Stimulated activated CD8-positive, alpha-beta memory T cell treated with anti-CD3 and anti-CD28 coated beads, Interleukin-4, amount 100 ng/mL, for 24 hours (primary cell): ENCODE measurements at places on chromosomes 13 and 19.

DNA sequence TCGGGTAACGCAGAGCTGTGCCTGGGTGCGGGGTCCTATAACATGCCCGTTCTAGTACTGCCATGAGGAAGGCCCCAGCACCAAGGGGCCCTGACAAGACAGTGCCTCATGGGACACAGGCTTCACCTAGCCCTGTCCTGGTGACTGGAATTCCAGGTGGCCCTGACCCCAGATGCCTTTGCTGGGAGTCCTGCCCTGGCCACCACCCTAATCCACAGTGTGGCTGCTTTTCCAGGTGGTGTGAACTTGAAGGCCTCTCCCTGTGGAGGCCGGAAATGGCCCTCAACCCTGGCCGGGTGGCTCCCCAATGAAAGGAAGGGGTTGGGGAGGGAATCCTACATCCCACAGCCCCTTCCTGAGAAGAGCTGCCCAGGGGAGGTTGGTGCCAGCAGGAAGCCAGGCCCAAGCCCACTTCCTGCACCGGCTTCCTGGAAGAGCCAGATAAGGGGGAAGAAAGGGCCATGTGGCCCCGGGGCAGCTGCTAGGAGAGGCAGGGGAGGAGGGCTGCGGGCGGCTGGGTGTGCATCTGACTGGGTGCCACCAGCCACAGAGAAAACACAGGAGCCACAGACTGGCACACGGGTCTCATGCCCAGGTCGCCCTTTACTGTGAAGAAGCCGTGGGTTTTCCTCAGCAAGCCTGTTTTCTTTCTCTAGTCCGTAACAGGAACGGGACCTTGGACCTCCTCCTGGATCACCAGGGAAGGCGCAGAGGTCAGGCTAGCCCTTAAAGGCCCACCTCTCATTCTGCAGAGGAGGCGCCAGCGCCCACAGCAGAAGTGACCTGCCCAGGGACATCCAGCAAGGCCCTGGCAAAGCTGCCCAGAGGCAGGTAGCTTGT lies 4.7 kb downstream of the LSM4 start:
- DNase-seq, result no peak

GRCh38 chr13:112341976-112342735 lies 34.0 kb upstream of the SPACA7 start:
- no peak for DNase-seq

DNA sequence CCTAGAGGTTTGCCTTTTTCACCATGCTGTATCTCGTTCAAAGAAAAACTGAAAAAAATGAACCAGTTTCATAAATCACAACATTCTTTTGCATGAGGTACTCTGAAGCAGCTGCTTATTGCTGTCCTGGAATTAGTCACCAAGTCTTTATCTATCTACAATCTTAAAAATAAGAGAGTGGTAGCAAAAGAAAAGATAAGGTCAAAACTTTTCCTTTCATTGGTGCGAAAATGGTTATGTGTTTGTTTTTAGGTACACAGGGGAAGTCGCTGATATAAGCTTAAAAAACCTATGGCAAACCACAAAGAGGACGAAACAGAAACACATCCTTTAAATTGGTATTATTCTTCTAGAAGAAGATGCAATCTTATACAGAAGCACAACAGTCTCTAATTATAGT lies 20.7 kb downstream of the OBI1 start:
- DNase-seq, result no peak

- DNase-seq, result no peak
Observed at GRCh38 chr19:4380254-4380727, 20.1 kb downstream of the SH3GL1 start.

- DNase-seq, result no peak
Observed at GRCh38 chr19:48836089-48837017, at the start of gene HSD17B14. Gene HSD17B14, minus strand, starts transcription at chr19:48836491. Its CDS starts 80 bp downstream, at chr19:48836411.

- DNase-seq, result no peak
Observed at GRCh38 chr13:62687732-62688131, 1272.1 kb upstream of the PCDH20 start.

DNA sequence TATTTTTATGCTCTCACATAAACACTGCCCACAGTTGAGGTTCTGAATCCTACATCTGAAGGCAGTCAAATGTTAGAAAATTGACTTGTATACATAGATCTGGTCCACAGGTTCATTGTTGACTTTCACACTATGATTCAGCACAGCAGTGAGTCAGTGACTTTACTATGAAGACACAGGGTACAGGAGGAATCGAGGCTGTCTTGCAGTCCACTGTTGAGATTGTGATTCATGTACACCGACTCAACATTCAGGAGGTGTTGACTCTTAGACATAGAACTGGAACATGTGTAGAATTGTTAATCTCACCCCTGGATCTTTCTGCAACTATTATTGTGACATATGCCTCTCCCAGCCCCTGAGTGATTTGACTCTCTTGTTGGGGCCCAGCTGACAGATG lies 74.3 kb upstream of the ZNF43 start:
- DNase-seq, result no peak

- no peak for DNase-seq
Observed at GRCh38 chr19:1736927-1737326, 16.4 kb upstream of the ONECUT3 start.

GRCh38 chr19:39377373-39378362 lies 13.2 kb downstream of the PAF1 start:
- no peak for DNase-seq

DNA sequence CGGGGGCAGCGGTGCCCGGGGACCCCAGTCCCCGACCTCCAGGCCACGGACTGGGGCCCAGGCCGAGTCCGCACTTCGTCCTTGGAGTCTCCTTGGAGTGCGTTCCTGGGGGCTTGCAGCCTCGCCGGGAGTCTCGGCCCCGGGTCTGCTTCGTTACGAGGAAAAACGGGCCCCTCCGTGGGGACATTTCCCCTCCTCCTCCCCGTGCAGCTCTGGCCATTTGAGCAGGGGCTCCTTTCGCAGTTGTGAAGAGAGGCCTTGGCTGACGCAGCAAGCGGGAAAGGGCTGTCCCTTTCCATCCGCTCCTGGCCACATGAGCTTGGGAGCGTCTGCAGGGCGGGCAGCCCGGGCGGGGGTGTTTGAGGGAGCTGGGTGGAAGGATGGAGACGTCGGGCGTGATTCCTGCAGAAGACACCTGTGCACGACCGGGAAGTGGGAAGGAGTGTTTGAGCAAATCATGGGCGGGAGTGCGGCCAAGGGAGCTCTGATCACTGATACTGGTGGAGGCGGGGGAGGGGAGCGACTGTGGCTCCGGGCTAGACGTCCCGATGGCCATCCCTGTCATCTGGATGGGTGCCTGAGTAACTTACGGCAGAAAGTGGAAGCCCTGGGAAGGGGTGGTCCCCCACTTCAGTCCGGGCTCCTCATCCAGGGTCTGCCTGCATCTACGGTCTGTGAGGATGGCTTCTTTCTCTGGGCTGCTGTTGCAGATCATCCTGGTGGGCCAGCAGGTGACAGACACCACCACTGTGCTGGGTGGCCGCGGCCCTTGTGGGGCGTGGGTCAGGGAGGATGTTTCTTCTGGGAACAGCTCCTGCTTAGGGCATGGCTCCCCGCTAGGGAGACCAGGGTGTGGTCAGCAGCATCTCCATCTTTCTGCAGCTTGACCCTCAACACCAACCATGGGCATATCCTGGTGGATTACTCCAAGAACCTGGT lies 736 bp downstream of the GPI start:
- no peak for DNase-seq

DNA sequence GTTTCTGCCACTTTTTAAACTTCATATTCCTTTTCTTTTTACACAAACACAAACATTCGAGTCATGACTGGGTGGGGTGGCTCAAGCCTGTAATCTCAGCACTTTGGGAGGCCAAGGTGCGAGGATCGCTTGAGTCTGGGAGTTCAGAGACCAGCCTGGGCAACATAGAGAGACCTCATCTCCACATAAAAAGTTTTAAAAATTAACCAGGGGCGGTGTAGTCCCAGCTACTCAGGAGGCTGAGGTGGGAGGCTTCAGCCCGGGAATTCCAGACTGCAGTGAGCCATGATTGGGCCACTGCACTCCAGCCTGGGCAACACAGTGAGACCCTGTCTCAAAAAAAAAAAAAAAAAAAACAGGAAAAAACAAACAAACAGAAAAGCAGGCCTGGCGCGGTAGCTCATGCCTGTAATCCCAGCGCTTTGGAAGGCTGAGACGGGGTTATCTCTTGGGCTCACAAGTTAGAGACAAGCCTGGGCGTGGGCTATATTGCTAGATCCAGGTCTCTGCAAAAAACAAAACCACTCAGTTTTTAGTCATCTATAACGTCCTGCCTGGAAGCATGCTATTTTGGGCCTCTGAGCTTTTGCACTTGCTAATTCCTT lies 583 bp upstream of the BAX start:
- no peak for DNase-seq

DNA sequence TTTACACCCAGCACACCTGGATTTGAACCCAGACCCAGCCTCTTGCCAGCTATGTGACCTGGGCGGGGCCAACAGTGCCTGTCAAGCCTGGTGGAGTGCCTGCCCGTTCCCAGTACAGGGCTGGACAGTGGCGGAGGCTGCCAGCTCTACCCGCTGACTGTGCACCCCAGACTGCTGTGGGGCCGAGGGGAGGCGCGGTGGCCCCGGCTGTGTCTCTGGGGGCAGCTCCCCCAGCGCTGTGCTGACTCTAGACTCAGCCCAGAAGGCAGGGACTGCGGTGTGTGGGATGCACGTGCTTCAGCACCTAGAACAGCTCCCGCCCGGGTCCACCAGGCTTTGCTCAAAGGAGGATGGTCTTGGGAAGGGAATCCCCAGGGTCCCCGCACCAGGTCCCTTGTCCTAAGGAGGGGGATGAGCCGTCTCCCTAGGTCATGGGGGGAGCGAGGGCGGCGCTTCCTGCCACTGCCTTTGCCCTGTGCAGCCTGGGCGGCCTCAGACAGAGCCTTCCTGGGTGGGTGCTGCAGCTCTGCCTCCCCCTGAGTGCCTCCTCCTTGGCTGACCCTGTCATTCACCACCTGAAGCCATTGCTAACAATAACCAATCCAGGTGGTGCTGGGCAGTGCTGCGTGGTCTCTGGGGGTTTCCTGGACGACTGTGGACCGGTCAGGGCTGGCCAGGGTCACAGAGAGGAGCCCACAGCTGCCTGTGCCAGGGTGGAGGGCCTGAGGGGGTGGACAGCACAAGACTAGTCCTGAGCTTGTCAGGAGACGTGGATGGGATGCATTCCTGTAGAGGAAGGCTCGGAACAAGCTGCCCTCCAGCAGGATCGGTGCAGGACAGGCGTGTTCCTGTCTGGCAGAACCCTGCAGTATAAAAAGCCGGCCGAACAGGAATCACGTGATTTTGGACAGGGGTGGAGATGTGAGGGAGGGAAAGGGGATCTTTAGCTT lies 18.6 kb downstream of the TMEM255B start:
- no peak for DNase-seq

- no peak for DNase-seq
Observed at GRCh38 chr13:101065329-101065728, 351.0 kb downstream of the NALCN start.

DNA sequence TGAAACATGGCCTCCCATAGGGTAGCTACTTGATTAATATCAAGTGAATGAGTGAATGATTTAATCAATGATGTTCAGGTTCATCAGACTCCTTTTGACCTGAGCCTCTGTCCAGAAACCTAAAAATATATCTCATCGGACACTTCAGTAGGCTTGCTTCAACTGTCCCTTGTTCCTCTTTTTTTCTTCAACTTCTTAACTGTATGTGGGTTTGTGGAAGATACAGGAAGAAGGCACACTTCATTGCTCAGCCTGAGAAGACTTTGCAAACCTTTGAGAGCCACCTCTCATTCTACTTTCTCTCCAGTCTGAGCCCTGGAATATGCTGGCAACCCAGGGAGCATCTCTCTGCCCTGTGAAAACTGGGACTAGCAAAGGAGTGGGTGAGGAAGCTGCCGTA lies 557.0 kb downstream of the FGF9 start:
- DNase-seq, result no peak

DNA sequence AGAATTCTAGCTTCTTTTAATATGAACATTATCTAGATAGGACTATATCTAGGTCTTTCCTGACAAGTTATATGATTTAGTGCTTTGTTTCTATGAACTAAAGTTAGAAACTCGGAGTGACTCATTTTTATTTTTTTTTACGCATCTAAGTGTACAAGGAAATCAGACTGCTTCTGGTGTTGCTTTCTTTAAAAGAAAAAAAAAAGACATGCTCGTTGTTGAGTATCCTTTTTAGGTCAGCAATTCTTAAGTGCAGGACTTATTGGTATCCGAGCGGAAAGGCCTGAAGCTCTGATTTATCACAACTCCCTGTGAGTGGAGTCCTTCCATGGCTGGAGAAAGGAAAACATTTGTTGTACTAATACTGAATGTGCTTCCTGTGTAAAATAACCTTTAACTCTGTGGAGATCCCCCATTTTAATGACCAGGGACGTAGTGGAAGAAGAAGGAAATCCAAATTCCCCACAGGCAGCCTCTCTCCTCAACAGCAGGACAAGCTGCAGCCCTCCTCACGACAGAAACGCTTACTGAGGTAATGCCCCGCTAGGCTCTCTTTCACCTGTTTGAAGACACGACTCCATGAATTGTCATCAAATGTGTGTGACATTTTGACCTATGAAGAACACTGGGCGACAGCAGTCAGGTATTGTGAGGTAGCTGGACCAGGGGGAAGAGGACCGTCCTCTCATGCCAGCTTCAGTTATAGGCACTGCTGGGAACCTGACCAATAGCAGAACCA lies 17.9 kb upstream of the POMP start:
- DNase-seq, result no peak

DNA sequence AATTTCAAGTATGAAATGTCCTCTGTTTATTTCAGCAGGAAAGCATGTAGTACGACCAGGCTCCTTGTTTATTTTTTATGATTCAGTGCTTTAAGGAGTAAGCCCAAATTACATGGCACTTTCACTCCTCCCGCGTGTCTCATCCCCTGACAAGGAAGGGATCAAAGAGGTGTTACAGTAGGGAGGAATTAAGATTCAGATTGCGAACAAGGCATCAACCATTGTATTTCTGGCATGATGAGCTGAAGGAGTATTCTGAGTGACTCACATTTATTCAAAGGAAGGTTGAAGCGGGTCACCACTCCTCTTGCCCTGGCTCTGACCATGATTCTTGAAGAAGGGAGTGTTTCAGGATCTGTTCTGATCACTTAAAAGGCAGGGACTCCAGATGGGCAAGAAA lies 46.1 kb upstream of the CNMD start:
- DNase-seq, result no peak

DNA sequence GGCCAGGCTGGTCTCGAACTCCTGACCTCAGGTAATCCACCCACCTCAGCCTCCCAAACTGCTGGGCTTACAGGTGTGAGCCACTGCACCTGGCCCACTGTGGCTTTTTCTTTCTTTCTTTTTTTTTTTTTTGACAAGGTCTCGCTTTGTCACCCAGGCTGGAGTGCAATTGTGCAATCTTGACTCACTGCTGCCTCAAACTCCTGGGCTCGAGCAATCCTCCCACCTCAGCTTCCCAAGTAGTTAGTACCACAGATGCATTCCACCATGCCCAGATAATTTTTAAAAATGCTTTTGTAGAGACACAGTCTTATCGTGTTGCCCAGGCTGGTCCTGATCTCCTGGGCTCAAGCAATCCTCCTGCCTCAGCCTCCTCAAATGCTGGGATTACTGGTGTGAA lies 12.1 kb upstream of the FCGBP start:
- DNase-seq, result no peak
